H9 (cell line): ENCODE measurements at places on chromosomes 12 and 14.

DNA sequence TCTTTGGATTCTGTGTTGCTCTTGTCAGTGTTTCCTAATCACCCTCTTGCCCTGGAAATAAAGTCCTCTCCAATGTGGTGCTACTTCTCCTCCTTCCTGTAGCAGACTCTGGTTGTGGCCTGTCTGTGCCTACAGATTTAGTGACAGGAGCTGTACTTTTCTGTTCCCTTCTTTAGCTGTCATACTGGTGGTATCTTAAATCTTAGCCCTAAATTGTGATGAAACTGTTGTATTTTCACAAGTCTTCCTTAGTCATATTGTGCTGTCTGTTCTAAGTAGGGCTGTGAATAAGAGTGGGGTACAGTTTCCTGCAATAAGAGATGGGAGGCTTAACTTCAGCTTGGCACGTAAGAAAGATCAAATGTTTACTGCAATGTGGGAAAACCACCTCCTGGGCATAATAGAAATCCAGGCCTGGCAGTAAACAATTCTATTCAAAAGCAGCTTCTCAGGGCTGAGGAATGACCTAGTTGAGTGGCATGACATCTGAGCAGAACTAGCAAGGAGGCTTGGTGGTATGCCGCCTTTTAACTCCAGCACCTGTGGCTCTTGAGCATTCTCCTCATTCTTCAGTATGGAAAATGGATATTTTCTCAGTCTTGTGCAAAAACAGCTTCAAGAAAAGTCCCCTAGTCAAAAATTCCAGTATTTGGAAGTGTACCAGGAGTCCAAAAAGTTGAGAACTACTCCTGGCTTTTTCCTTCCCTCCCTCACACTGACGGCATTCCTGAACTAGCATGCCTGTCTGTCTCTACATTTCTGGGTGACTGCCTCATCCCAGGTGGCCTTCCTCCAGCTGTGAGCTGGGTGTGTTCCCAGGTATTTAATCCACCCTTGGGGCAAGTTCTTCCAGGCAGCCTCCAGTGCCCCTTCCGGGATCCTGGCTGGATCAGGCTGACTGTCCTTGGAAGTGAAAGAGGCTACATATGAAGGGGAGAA, 19.5 kb downstream of the ANO6 start:
- peak; percentile 80 for DNase-seq

GRCh38 chr12:85569261-85569660, 266.9 kb downstream of the RASSF9 start:
- DNase-seq: no peak

DNA sequence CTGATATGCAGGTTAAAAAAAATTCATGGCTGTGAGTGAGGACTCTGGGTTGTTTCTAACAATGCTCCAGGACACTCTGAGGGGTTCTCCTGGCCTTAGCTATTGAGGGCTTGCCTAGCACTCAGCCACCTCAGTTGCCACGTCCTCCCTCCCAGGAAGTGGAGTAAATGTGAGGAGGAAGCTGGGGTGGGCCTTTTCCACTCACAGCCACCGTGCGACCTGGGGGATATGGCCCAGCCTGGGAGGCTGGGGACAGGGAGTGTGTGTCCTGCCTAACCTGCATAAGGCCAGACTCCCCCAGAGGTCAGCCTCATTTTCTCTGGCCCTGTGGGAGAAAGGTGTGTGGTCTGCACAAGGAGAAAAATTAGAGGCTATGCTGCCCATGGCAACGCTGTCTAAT, 83.3 kb downstream of the CRACR2A start:
- no peak for DNase-seq

DNA sequence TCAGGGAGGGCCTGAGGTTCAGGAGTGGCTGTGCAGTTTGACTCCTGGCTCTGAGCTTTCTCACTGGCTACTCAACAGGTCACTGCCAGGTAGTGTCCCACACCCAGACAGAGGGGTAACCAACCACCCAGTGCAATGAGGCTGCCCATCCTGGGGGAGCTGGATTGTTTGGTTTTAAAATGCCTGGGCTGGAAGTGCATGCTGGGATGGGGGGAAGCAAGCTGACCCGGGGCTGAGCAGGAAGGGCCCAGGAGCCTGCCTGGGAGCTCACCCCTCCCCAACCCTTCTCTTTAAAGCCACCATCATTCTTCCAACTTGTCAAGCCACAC, 12.6 kb upstream of the ABHD12B start:
- DNase-seq: no peak

DNA sequence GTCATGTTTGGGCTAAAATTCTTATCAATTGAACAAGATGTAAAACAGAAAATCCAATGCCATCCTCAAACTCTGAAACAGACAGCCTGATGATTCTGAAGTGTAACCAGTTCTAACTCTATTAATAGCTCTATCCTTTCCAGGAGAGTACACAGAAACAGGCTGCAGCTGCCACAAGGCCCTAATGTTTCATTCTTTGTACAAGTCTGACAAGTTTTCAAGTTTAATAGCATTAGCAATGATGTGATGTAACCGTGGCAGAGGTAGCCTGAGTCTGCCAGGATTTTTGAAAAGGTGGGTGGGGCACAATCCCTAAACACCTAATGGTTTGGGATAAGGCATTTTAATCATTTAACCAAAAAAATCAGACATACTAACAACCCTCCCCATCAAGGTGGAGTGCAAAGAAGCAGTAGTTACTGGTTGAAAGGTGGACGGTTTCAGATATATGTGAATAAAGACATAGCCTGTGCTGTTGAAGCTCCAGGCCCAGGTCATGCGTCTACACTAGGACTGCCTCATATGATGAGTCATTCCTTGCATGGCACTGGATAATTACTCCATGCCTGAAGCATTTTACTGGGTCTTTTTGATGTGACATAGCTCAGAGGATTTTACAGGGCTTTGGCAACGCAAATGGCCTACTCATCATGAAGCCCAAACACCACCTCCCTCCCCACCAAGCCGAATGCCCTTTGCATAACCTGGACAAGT, 145.1 kb upstream of the GRIP1 start:
- DNase-seq: no peak

DNA sequence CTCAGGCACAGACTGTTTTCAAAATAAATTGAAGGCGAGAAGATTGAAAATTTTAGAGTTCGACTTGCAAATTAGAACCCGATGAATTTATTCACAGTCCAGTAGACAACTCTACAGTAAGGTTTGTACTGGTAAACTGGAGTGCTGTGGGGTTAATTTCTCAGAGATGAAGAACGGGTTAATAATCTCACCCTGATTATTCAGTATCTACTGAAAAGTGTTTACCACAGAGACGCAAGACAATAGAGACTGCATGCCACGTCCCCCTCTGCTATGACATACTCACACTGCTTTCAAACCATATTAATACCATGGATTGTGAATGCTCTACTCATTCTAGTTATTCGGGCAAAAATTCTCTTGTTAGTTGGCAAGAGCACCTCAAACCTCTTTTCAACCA, 36.1 kb downstream of the CFL2 start:
- no peak for DNase-seq

DNA sequence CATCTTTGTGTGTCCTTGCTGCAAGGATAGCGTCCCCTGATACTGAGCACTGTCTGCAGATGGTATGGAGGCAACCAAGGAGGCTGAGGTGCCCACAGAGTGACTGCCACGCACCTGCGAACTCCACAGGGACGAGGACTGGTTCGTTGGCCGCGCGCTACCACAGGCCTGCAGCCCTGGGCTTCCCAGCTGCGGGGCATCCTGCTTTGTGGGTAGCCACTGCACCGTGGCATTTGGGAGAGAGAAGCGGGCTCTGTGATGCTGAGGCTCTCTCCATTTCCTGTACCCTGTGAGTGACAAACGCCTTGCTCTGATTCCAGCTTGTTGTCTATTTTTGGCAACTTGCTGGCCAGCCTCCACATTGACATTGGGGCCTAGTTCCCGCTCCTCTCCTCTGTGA, 76.3 kb downstream of the SLC15A4 start:
- DNase-seq: no peak

GRCh38 chr14:70663707-70664179, 22.0 kb downstream of the TTC9 start:
- no peak for DNase-seq

DNA sequence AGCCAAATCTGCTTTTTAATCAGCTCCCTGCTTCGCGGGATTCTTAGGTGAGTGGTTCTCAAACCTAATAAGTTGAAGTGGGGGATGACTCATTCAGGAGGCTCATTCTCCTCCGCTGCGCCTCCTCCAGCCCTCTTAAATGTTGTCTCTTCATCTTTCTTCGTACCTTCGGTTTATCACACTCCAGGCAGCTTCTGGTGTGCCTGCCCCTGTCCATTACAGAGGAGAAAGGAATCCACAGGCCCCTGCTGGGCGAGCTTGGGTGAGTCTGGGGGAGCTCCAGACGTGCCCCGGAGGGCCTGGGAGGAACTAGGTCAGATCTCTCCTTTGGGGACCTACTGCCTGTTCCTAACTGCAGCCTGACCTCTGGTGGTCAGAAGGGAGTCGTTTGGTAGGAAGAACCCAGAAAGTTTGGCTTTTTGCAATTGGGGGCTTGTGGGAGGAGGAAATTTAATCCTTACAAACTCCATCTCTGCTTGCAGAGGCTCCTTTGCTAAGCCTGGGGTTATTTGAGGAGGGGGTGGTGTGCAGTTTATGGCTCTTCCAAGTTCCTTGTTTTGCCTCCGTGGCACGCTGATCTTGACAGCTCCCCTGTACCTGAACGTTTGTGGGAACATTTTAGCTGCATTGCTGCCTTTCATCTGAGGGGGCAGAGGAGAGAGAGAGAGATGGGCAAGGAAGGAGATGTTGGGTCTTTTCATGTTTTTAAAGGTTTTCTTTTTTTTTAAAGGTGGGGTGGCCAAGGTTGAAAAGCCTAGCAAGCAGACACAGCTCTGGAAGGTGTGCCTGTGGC, 84.1 kb upstream of the GNG2 start:
- peak; percentile 89 for DNase-seq

GRCh38 chr12:48030173-48030650, 25.9 kb upstream of the COL2A1 start:
- DNase-seq: no peak

DNA sequence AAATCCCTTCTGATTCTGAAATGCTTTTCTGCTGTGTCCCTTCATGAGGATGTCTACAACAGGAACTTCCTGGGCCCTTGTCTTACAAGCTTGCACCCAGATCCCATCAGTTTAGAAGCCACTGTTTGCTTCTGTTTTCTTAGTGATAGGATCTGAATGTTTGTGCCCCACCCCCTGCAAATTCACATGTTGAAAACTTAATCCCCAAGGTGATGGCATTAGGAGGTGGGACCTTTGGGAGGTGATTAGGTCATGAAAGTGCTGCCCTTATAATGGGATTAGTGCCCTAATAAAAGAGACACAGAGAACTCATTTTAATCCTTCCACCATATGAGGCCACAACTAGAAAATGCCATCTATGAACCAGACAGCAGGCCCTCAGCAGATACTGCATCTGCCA, 36.0 kb upstream of the GNPNAT1 start:
- DNase-seq: no peak

GRCh38 chr12:29528161-29528560, 30.7 kb upstream of the OVCH1 start:
- DNase-seq: no peak

- no peak for DNase-seq
These were observed 1013.6 kb downstream of the FLRT2 start for GRCh38 chr14:86543521-86543920.

GRCh38 chr12:51377099-51377984, 13.9 kb downstream of the GALNT6 start:
- DNase-seq: no peak

DNA sequence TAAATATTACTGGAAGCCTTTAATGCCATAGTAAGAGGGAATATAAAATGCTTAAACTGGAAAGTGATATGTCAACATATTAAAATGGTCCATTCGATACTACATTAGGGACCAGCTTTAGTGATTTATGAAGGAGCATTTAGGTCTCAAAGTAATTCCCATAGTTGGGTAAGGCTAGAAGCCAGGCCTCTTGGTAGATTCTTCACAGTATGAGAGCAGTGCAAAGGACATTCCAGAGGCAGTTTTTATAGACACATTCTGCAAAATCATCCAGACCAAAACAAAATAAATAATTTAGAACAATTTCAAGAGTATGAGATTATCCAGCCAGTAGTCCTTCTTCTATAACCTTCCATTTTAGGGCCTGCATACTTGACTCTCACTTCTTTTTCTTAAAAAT, 142.6 kb upstream of the PDZRN4 start:
- no peak for DNase-seq

DNA sequence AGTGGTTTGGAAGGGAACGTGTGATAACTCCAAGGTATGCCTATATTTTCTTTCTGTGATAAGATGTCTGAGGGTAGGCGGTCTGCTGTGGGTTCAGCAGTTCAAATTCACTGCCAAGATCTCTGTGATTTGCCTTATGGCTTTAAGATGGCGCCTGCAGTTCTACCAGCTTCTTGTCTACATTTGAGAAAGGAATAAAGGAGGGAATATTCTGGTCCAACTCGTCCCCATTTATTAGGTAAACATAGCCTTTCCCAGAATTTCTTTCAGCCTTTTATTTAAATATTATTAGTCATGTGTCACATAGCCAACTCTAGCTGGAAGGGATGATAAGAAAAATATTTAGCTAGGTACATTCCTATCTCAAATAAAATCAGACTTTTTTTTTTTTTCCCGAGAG, 48.8 kb downstream of the KCNJ8 start:
- DNase-seq: no peak

DNA sequence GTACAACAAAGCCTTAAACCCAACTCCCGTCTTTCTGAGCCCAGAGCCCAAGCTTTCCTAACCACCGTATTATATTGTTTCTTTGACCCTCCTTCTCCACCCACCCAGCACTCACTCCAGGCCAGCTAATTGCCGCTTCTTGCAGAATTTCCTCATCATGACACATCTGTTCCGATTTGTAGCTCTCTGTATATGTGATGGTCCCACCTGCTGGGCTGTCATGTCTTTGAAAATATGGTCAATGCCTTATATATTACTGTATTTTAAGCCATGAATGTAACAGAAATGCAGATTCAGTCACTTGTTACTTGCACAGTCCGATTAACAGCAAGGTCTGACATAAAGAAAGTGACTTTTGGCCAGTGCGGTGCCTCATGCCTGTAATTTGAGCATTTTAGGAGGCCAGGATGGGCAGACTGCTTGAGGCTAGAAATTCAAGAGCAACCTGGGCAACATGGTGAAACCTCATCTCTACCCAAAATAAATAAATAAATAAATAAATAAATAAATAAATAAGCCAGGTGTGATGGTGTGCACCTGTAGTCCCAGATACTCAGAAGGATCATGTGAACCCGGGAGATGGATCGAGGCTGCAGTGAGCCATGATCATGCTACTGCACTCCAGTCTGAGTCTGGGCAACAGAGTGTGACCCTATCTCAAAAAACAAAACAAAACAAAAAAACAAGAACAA, 359.8 kb downstream of the ATP23 start:
- DNase-seq: no peak

DNA sequence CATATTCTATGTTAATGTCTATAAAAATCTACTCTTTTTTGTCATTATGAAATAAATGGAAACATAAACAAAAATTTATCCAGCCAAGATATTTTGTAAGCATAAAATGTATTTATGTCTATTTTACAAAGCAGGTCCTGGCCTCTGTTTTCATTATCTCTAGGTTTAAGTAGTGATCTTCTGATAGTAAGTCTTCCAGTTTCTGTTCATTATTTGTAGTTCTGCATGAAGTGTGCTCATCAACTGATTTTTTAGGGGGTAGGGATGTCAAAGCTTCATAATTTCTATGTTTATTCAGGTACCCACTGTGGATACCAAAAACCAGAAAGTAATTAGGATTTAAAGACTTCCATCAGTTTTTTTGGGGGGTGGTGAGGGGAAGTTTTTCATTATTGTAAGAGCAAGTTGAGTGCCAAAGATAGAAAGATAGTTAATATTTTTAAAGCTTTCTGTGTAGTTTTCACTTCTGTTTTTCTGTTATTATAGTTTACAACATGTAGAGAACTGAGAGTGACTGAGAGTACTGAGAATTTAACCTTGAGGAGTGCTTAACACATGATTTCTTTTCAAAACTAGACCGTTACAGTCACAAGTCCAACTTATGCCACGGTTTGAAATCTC, 30.6 kb upstream of the LMO3 start:
- no peak for DNase-seq

GRCh38 chr12:16323010-16323409, 24.4 kb upstream of the MGST1 start:
- DNase-seq: no peak
